Lower lobe of right lung (tissue), 2 donors: ENCODE measurements at places on chromosomes 7 and 10.

DNA sequence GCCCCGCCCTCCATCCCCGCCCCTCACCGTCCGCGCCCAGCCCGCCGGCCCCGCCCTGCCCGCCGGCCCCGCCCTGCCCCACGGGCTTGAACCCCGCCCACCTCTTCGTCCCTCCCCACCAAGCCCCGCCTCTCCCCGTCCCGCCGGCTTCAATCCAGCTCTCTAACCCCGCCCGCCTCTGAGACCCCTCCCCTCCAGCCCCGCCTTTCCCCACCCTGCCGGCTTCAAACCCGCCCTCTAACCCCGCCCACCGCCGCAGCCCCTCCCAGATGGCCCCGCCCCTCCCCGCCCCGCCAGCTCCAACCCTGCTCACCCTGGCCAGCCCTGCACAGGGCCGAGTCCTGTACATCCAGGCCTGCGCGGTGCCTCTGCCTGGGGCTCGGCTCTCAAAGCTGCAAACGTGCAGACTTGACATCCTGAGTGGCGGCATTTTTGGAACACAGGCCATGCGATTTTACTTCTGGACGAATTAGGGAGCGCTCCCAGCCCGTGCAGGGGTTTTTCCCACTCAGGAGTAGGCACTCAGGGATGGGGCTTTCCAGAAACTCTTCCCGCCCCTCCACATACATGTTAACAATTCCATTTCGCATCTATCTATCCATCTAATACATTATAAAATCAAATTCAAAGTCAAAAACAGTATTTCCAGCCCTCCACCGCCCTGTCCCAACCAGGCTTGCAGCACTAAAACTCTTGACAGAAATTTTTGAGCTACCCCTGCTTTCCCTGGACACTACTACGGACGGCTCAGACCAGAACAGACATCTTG lies 477 bp upstream of the NMT2 start:
- DNase-seq = peak; percentile 96

- peak; percentile 71 for DNase-seq
Observed at GRCh38 chr10:86355571-86356038, 11.0 kb downstream of the GRID1 start.

DNA sequence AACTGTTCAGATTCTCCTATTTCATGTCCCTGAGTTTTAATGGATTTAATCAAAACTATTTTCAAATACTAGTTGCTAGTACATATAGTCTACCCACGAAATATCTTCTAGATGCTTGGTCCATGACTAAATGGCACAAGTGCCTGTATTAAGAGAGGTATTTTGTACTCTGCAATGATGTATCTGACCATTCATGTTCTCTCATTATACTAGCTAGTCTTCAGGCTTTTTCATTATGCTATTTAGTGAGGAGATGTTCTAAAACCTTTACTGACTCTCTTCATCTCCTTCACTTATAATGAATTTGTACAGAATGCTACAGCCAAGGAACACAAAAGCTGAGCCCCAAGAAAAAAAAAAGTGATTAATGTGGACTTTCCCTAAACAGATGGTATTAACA lies 222.5 kb downstream of the AHR start:
- no peak for DNase-seq

- no peak for DNase-seq
Observed at GRCh38 chr10:26637521-26638275, 59.8 kb upstream of the PDSS1 start.

DNA sequence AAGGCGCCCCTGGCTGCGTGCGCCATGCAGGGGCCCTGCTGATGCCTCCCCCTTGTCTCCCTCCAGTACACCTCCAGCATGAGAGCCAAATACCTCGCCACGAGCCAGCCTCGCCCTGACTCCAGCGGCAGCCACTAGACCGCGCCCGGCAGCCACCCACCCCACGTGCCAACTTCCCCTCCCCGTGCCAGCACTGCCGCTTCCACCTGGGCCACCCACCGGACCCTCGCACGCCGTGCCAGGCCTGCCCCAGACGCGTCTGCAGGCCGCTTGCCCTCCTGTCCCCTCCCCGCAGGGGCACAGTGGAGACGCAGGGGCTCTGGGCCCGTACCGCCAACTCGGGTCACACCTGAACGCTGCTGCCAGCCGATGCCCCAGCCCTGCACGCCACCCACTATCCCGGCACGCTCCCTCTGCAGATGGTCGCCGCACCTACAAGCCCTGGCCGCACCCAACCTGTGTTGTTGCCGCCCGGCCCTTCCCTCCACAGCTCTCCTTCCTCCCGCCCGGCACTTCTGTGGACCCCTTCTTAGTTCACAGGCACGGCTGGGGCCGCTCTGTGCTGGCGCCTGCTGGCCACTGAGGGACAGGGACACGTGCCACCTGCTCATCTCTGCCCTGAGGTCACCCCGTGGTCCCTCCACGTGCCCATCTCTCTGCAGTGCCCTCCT lies 26.3 kb upstream of the AMZ1 start:
- DNase-seq = no peak

DNA sequence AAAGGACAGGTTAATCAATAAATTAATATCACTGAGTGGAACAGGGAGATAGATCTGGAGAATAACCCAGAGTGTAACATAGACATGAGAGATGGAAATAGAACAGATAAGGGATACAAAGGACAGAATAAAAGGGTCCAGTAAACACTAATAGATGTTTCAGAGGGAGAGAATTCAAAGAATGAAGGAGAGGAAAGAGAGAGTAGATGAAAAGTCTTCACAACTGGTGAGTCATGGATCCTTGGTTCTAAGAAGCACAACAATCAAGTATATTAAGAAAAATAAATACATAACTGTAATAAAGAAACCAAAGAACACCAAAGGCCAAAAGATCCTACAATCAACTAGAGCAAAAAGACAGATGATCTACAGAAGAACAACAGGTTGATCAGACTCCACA lies 66.3 kb downstream of the BEND7 start:
- no peak for DNase-seq

GRCh38 chr7:66348959-66349358 lies 143.8 kb downstream of the TPST1 start:
- no peak for DNase-seq

DNA sequence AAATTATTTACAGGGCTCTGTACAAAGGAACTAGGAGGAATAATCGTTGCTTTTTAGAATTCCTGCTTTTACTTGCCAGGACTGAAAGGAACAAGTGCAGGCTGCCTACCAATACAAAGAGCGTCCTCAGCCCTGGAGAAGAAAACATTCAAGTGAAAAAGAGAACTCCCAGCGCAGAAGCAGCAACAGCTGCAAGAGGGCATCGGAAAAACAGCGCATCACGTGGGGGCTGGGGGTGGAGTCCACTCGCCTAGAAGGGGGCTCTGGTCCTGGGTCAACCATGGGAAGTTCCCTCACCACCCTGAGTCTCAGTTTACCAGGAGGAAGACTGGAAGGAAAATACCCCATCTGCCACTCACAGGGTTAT lies 385 bp upstream of the C10orf90 start:
- no peak for DNase-seq

- no peak for DNase-seq
Observed at GRCh38 chr10:484441-484924, 205.0 kb downstream of the DIP2C start.

DNA sequence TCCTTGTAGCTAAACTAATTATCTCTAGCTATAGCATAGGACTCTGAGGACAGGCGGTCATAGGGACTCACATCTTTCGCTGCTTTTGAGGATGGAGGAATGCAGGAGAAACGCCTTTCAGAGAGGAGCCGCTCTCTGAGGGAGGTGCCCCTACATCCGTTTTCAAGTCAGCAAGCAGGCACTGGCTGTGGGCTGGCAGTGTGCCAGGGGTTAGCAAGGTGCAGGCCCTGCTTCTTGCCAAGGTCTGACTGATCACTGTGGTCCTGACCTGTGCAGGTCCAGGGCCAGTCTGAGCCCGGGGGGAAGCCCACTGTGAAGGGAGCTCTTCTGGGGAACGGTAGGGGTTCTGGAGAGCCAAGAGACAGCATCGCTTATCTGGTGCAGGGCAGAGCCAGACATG lies 89.4 kb downstream of the SH3PXD2A start:
- DNase-seq = no peak

- no peak for DNase-seq
Observed at GRCh38 chr10:128489324-128490247, 363.4 kb upstream of the MKI67 start.

- peak; percentile 49 for DNase-seq
Observed at GRCh38 chr7:44477063-44477830, 13.2 kb downstream of the NUDCD3 start.

- no peak for DNase-seq
Observed at GRCh38 chr7:105776068-105776790, 100.2 kb downstream of the ATXN7L1 start.

GRCh38 chr10:84237199-84238051 lies 3.9 kb downstream of the LRIT1 start:
- no peak for DNase-seq

DNA sequence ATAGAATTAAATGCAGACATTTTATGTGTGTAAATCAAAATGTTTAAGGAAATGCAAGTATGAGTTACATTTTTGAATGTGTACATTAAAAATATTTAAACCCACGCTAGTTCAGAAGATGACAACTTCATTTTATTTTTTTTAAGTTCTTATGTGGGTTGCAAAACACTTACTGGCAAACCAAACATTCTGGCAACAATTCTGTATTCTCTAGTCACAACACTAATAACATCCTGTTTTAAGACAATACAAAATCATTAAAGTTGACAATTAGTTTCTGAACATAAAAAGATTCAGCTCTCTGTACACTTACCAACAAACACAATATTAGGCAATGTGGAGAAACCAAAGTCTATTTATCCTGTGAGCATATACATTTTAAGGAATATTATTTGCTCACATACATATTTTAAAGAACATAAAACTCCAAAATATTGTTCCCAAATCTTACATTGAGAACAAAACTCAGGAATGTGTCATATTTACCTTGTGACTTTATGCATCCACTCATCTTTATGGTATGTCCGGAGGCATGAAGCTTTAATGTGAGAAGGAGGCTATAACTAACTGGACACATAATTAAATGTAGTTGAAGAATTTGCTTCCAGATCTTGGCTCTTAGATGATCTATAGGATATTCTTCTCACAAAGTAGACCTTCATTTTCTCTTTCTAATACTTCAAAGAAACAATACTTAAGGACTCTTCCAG lies 134.7 kb downstream of the DGKB start:
- no peak for DNase-seq

DNA sequence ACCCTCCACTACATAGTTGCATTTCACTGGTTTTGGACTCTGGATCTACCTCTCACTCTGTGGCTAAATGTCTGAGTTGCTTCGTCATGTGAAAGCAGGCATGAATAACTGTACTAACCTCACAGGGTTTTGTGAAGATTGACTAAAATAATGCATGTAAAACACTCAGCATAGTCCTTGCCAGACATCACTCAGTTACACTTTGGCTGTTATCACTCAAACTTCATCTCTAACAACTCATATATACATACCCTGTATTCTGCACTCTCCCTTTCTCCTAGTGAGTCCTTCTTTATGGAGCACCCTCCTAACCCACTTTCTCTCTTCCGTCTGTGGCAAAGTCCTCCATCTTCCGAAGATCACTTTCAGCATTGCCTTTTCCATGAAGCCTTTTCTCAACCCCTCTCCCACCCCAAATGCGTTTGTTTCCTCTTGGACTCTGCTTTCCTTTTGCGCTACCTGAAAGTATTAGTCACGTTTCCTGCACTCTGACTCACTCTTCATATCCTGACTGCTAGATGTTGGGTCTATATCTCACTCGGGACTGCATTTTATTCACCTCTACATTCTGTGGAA lies 72.6 kb downstream of the OSBPL3 start:
- no peak for DNase-seq

DNA sequence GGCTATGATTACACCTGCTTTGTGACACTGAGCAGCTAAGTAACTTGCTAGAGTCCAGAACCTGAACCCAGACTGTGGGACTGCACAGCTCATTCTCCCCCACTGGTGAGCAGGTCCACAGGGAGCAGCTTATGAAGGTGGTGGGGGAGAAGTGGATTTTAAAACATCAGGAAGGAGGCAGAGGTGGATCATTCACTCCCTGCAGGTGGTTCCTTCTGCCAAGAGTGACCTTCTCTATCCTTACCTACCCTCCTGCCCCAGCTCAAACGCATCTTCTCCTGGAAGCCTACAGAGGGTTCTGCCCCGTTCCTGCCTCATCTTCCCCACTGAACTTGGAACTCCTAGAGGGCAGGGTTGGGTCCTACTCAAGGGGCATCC lies 539 bp upstream of the FAM241B start:
- no peak for DNase-seq
